HAP-1 (cell line): ENCODE measurements at places on chromosomes 1 and 21.
A peak's percentile ranks its signal among the peaks of the same experiment; 100 is the strongest.

- no peak for DNase-seq
Measured at GRCh38 chr1:46596846-46597245, 7.2 kb downstream of the MKNK1 start.

DNA sequence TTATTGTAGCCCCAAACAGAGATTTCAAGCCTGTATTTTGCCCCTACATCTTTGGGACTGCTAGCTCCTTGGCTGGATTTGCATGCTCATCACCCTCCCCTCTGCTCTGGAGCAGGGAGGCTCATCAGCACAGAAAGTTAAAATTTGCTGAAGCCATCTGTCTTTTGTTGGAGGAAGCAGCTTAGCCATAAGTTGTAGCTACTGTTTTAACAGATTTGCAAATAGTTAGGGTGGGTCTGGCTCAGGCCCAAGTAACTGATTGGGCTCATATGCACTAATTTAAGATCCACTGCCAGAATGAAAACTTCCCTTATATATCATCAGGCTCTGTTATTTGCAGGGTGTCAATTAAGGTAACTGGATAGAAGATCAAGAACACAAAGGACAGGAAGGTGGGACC, 307.0 kb downstream of the ZP4 start:
- DNase-seq: no peak

GRCh38 chr21:22444990-22445389, 1446.8 kb downstream of the NCAM2 start:
- no peak for DNase-seq

- DNase-seq: no peak
Measured at GRCh38 chr1:191690931-191691330, 467.3 kb upstream of the RGS18 start.

DNA sequence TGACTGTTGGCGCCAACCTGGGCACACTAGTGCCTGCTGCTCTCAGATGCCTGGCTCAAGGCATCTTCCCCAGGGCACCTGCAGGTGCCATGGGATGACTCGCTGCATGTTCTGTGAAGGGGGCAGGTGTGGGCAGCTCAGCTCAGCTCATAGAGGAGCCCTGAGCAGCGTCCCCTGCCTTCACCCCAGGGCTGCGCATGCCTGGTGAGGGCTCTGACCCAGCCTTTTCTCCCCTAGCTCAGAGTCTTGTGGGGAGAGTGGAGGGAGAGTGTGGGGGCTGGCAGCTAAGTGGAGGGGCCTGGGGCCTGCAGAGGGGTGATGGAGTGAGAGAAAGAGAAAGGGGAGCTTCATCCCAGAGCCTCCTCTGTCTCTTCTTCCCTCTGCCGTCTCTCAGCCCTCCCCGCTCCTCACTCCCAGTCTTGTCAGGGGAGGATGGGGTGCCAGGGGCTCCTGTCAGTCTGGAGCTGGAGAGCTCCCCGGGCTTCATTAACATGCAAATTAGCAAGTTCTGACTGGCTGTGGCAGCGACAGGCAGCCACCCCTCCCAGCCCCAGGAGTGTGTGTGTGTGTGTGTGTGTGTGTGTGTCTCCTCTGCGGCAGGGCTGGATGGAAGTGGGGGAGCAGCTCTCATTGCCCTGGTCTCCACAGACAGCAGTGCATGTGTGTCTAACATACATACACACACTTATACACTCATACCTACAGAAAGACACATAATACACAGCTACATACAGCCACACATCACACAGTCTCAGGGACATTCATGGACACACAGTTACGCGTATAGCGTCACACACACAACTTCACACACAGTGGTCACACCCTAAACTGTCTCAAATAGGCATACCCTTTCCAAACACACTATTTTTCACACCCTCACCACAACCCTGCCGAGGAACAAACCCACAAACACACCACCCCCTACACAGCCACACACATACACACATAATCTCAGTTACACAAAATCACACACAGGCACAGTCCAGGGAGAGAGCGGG, 34.0 kb downstream of the FOXO6 start:
- no peak for DNase-seq

DNA sequence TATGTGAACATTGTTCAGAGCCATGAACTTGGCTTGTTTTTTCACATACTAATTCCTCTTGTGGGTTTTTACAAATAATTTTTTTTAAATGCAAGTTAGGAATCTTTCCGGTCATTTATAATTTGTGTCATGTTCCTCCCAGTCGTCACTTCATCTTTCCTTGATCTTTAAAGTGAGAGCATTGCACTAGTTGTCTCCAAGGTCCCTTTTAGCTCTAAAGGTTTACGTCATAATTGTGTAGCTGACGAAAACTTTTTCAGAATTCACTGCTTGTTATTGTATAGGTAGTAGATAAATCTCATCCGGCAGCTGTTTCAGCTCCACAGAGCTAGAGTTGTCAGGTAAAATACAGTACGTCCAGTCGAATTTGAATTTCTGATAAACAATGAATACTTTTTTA, 33.6 kb downstream of the SOAT1 start:
- no peak for DNase-seq

GRCh38 chr1:187465441-187465840, 636.7 kb downstream of the PLA2G4A start:
- no peak for DNase-seq

DNA sequence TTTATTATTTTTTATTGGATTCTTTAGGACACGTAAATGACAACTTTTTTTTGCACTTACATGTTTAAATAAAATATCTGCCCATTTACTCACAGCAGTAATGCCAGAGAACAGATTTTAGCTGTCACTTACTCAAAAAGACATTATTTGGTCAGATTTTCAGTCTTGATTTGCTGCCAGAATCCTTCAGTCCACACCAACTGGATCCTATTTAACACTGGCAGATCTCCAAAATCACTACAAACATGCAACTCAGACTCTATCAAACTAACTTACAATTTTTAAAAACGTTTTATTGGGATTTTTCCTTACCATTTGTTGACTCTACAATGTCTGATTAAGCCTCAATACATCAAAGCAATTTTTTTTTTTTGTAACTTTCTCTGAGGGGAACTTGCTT, 11.1 kb downstream of the ATP6V1G3 start:
- no peak for DNase-seq

DNA sequence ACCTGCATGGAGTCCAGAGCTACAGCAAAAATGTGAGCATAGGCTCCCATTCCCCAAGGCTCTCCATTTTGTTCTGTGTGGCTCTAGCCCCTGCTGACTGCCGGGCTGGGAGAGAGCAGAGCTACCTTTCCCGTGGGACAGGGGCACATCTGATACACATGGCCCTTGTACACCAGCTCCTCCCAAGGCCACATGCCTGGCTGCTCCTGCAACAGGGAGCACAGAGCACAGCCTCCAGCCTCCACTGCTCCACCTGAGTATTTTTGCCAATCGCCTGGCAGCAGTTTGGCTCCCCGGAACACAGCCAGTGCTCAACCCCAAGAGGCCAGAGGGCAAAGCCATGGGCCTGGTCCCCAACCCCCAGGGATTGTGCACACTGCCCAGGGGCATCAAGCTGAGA, 146.5 kb downstream of the CHD1L start:
- no peak for DNase-seq

DNA sequence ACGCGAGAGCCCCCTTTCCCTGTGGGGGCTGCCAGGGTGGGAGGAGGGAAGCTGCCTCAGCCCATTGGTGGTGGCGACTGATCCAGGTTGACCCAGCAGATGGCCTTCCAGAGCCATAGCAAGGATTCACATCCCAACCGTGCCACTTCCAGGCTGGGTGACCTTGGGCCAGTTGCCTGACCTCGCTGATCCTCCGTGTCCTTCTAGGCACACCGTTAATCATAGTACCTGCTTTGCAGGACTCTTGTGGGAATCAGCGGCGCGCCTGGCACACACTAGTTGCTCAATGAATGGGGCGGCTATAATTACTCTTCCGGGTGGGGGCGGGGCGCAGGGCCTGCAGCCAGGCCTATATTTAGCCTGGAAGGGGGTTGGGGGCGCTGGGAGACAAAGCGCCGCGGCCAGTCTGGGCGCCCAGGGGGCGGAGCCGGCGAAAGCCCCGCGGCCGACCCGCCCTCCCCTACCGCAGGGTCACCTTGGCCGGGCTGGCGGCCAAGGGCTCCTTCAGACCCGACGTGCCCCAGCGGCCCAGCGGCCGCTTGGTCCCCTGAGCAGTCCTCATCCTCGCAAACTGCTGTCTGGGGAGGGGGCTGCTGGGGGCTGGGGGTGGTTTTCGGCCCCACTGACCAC, 5.1 kb downstream of the HSPB7 start:
- peak; percentile 82 for DNase-seq
